ENCODE measurements at places on chromosomes 4 and X.
A peak's percentile ranks its signal among the peaks of the same experiment; 100 is the strongest.

- DNase-seq = no peak
Observed at GRCh38 chr4:14871676-14872430, 130.4 kb upstream of the CPEB2 start.

GRCh38 chrX:3638280-3638873 is 75.1 kb downstream of the PRKX start:
- peak; percentile 34 for DNase-seq

GRCh38 chr4:145839151-145839550 is 99.5 kb downstream of the ZNF827 start:
- no peak for DNase-seq

DNA sequence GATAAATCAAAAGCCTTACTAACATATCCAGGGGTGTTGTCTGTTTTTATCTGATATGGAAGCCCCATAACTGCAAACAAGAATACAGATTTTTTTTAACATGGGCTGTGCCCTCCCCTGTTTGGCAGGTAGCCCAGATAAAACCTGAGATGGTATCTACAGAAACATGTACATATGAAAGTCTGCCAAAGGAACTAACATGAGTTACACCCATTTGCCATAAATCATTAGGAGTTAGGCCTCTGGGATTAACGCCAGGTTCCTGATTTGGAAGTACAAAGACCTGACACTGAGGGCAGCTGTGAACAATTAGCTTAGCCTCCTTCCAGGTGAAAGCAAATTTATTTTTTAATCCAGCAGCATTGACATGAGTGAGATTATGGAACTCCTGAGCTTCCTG is 264.3 kb downstream of the TECRL start:
- no peak for DNase-seq

All from liver (tissue), 10 donors.